ENCODE measurements at places on chromosomes 3 and 15. TPM values are rescaled to one million over a fixed set of nuclear protein-coding genes. Genes with fewer than 3 reads are reported as not detected.

GRCh38 chr15:41564286-41564959 lies 5.4 kb downstream of the TYRO3 start:
- DNase-seq: no peak

GRCh38 chr15:98233873-98234272 lies 273.4 kb downstream of the ARRDC4 start:
- peak; percentile 20 for DNase-seq

DNA sequence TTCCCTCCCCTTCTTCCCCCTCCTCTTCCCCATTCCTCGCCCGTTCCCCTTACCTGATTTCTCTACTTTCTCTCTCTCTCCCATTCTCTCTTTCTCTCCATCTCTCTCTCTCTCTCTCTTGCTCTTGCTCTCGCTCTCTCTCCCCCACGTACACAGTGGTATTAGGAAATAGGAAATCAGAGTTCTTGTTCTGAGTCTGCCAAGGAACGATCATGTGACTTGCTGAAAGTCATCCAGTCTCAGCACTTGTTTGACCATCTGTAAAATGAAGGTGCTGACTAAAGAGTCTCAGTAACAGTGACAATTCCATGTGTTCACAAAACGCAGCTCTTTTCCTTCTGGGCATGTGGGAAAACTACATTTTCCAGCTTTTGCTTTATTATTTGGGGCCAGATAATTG lies 445.0 kb upstream of the TGFBR2 start:
- no peak for DNase-seq

DNA sequence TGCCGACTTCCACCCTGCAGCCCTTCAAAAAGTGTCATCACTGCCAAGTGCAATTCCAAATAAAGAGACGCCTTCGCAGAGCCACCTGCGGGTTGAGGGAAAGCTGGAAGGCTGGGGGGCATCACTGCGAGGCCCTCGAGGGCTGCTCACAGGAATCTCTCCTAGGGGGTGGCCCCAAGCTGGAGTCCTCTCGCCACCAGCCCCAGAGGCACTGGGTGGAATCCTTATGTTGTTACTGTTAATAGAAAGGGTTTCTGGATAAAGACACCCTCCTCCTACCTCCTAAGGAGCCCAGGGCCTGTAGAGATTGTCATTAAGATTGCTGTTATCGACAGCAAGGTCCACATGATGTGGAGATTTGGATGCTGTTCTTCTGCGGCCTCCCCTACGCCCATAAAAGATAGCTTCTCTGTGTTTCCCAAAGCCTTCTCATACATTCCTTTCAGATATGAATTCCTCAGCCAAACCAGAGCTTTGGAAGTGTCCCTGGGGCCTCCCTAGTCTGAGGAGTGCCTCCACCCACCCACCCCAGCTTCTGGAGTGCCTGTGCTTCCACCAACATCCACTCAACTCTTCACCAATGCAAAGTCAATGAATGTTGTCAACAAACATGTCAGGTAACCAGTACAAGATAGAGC lies 512.7 kb downstream of the SHQ1 start:
- DNase-seq: no peak

CACNA1D gene
- total RNA-seq: 0.86 TPM

GRCh38 chr15:50418041-50418583 lies 6.1 kb upstream of the USP8 start:
- peak; percentile 51 for DNase-seq

- peak; percentile 61 for DNase-seq
Measured at GRCh38 chr3:16090024-16090423, 84.5 kb upstream of the GALNT15 start.

GRAMD1C gene
- 11.7 TPM for total RNA-seq

GRCh38 chr3:101281521-101282030 lies 38.8 kb downstream of the IMPG2 start:
- DNase-seq: no peak

ALG3 gene
- total RNA-seq: 50.8 TPM

SLC22A14 gene
- 0.39 TPM for total RNA-seq

DNA sequence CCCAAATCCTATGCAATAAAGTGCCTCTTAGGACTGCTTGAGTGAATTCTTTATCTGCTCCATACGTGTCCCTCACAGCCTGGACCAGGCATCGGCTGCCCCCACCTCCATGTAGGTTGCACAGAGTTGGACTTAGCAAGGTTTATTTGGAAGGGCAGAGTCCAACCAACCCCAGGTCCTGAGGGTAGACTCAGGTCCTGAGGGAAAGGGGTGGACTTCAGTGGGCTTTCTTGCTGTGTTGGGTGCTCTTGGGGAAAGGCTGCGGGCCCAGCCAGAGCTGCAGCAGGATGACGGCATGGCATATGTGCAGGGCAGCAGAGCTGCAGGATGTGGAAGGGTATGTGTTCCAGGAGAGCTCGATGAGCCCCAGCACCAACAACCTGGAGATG lies 6.5 kb downstream of the ALG3 start:
- DNase-seq: no peak

GRCh38 chr15:58420579-58421043 lies 11.2 kb upstream of the LIPC start:
- DNase-seq: no peak

DNA sequence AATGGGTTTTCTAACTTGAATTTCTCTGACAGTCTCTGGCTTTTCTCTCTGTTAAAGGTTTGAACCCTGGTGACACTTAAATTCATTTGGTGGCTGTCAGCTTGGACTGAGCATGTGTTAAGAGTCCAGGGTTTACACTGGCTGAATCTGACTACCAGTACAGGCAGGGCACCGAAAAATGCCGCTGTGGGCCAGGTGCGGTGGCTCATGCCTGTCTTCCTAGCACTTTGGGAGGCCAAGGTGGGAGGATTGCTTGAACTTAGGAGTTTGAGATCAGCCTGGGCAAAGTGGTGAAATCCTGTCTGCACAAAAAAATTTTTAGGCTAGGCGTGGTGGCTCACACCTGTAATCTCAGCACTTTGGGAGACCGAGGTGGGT lies 1.8 kb downstream of the MANF start:
- no peak for DNase-seq

DNA sequence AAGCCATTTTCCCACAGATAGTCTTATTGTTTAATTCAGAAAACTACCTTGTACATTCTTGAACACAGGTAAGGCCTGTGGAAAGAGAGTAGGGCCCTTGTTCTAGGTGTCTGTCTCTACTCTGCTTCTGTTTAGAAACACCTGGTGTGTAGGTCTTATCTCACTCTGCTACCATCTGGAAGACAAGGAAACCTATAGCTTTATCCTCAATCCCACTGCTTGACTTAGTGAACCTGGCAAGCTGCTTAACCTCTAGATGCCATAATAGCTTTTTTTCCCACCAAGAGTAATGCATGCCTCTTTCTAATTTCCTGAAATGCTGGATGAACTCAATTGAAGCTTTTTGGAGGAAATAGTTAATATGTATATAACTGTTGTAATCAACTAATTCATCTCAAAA lies 82.6 kb upstream of the RAP2B start:
- DNase-seq: no peak

NLGN1 gene
- total RNA-seq: 6.0 TPM

GRCh38 chr3:152742368-152743347 lies 92.3 kb upstream of the P2RY1 start:
- no peak for DNase-seq

DNA sequence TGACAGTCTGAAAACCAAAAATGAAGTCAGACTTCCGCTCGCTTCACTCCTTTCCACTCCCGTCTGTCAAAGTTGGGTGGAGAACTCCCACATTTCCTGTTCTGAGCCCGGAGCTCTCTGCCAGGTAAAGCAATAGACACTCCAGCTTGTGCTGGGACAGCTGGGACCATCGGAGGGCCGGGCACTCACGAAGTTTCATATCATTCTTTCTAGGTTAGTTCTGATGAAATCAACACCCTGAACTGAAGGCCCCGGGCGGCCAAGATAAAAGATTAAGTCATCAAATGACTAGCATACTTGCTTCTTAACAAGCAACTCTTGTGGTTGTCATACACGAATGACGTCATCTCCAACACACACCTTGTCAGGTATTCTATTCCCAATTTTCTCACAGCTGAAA lies 42.1 kb downstream of the MAGI1 start:
- peak; percentile 55 for DNase-seq

GRCh38 chr15:72319360-72319984 lies 485 bp downstream of the CELF6 start:
- peak; percentile 73 for DNase-seq

- no peak for DNase-seq
Measured at GRCh38 chr3:55446850-55447249, 40.3 kb downstream of the WNT5A start.

PLA2G4D gene
- not detected for total RNA-seq

GRCh38 chr3:183151086-183151485 lies 11.4 kb downstream of the LAMP3 start:
- DNase-seq: no peak

TRPM1 gene
- total RNA-seq: not detected

PRR23E gene
- total RNA-seq: not detected

DNA sequence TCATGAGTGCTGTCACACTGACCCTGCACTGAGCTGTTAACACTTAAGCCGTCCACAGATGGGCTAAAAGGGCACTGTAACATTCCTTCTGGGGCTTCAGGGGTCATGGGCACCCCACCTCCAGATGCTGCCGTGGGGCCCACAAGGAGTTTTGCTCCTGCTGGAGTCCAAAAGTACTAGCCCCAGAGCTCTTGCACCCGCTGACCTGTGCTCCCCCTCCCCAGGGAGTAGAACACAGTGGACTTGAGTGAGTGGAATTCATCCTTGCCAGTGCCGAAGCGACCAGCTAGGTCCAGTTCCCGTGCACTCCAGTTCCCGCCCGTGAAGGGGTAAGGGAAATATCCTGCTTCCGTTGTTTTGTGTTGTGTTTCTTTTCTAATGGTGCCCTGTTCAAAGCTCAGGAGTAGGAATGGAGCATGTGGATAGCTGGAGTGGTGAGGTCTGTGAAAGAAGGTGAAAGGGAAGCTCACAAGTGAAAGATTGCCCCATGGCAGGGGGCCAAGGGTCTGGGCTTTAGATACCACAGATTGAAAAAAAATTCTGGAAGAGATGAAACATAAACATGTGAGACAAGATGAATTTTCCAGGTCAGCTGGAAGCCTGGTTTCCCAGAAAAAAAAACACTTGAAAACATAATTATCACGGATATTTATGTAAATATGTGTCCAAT lies 36.6 kb downstream of the SLCO2A1 start:
- no peak for DNase-seq

DNA sequence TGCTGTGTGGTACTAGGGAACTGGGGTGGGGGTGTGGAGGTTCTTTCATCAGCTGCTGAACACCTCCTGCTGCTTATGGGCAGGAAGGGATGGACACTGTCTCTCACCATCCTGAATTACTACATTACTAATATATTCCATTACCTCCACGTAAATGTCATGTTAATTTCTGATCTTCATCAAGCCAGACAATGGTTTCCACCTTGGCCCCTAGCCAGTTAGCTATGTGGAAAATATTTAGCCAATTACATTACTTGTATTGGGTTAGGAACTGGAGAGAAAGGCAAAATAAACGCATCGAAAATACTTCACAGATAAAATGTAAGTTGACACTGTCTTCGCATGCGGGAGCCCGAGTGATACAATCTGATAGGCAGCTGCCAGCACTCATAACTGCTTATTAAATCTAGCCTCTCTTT lies 95.1 kb downstream of the FOXP1 start:
- no peak for DNase-seq

GRCh38 chr15:64284042-64284441 lies 71.9 kb downstream of the CSNK1G1 start:
- DNase-seq: no peak

- no peak for DNase-seq
Measured at GRCh38 chr3:173703771-173704170, 306.2 kb downstream of the NLGN1 start.

GRCh38 chr3:94065819-94066480 lies 3.1 kb downstream of the NSUN3 start:
- no peak for DNase-seq

DNA sequence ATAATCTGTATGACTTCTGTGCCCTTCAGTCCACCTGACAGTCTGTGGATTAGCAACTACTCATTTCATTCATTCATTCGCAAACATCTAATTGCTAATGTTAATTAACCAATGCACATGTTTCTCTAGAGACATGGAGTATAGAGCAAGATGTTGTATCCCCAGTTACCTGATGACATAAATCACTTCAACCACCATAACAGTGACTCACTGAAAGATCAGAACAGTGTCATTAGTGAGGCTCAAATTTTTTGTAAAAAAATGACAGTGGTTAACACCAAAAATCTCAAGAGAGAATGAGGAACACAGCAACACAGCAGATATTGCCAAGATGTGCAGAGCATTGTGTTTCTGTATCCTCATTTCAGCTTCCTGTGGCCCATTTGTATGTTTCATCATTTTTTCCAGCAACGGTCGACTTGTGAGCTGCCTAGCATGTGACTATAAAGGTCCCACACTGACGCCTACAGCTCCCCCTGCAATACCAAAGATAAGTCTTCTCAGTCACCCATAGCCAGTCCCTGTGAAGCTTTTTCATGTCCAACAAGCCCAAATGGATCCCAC lies 3.7 kb upstream of the PLD1 start:
- DNase-seq: peak; percentile 71

ROPN1 gene
- total RNA-seq: not detected
